Skin of body (tissue), 3 donors: ENCODE measurements at places on chromosomes 11 and 22. TPM values are rescaled to one million over a fixed set of nuclear protein-coding genes. Genes with fewer than 3 reads are reported as not detected.

Gene OR8D1
- total RNA-seq: not detected

GRCh38 chr11:66228521-66228920 lies 39.9 kb upstream of the RAB1B start:
- peak; percentile 2 for DNase-seq

DNA sequence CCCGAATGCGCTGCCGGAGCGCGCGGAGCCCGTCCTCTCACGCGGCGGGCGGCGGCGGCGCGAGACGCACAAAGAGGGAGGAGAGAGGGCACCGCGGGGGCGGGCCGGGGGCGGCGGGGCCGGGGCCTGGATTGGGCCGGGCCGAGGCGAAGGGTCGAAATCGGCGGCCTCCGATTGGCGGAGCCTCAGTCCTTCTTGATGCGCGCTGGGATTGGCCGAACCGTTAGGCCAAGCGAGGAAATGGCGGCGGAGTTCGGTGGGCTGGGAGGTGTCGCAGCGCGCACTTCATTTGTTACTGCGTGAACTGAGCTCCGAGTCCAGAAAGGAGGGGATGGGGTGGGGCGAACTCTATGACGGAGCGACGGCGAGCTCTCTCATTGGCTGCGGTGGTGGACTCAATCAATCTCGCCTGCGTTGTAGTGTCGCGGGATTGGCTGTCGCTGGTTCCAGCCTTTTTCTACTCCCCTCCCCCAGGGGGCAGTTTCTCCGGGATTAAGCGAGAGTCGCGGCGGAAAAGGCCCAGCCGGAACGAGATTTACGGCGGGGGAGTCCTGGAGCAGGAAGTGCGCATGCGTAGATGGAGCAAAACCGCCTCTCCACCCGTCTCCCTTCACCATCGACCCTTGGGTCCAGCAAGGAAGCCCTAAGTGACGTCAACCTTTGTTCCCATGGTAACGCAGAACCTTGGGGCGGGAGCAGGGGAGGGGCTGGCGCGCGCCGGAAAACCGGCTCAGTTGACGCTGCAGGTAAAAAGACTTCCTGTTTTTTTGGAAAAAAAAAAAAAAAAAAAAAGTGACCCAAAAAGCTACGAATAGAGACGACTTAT lies at the start of gene SF1:
Gene SF1, minus strand, starts transcription at position 70 of the 826 bp plus-strand sequence. CDS start 150 bp downstream, outside the sequence.
- DNase-seq: peak; percentile 100

Gene CCDC188
- 1.2 TPM for total RNA-seq

- no peak for DNase-seq
Measured at GRCh38 chr11:111379602-111380136, 594 bp upstream of the POU2AF1 start.

- no peak for DNase-seq
Measured at GRCh38 chr11:14618060-14618459, 25.5 kb upstream of the PDE3B start.

GRCh38 chr11:126700768-126701519 lies 299.6 kb downstream of the KIRREL3 start:
- DNase-seq: peak; percentile 63

- DNase-seq: no peak
Measured at GRCh38 chr22:38751066-38751421, 4.8 kb downstream of the SUN2 start.

DNA sequence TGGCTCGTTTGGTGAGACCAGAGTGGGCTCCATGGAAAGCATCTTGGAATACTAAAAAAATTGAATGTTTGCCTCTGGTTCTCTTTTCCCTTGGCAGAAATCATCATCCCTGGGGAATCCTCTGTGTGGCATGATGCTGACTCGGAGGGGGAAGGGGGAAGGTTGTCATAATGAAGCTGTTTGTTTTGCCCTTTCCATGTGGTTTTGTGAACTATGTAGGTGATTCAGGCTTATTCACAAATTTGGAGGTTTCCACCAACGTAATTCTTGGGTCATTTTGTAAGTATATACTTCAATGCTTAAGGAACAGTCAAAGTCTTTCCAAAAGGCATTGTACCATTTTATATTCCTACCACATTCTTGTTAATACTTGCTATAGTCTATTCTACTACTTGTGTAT lies 754.0 kb upstream of the FAT3 start:
- no peak for DNase-seq

DNA sequence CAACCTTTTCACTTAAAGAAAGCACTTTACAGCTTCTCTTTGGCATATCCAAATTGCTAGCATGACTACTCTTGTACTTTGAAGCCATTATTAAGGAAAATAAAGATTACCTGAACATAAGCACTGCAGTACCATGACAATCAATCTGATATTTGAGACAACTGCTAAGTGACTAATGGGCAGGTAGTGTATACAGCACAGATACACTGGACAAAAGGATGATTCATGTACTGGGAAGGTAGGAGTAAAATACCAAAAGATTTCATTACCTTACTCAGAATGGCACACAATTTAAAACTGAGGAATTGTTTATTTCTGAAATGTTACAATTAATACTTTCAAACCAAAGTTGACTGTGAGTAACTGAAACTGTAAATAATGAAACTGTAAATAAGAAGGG lies 1054.3 kb upstream of the TENM4 start:
- DNase-seq: no peak

DNA sequence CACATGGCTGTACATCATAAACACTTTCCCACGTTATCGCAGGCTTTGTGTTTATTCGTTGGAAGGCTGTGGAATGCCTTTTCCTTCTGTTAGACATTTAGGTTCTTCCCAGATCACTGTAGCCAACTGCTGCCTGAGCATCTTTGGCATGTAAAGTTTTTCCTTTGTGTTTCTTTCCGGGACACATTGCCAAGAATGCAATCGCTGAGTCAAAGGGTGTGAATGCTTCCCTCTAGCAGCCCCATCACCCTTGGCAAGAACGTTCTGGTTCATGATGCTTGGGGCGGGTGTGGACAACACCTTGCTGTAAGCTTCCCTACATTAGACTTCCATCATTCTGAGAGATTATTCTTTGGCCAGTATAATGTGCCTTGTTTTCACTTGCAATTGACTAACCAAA lies 136.2 kb downstream of the OSBP2 start:
- no peak for DNase-seq

GRCh38 chr11:96199563-96200025 lies 143.4 kb downstream of the MAML2 start:
- peak; percentile 78 for DNase-seq

- DNase-seq: no peak
Measured at GRCh38 chr22:23910496-23911190, 16.5 kb downstream of the MIF start.

Gene SEPTIN3
- 1.9 TPM for total RNA-seq

Gene SLC22A8
- not detected for total RNA-seq

Gene TRIM29
- 206 TPM for total RNA-seq

- DNase-seq: no peak
Measured at GRCh38 chr11:68750195-68751003, 921 bp downstream of the TESMIN start.

GRCh38 chr11:68181719-68182451 lies 31.2 kb downstream of the KMT5B start:
- no peak for DNase-seq

- DNase-seq: no peak
Measured at GRCh38 chr11:64694821-64695365, 28.1 kb downstream of the NRXN2 start.

Gene RFPL2
- not detected for total RNA-seq

- no peak for DNase-seq
Measured at GRCh38 chr11:119167933-119168332, 592 bp upstream of the NLRX1 start.

Gene KRTAP5-2
- 3.1 TPM for total RNA-seq

- DNase-seq: no peak
Measured at GRCh38 chr11:4496557-4497248, 14.3 kb downstream of the OR52K1 start.

DNA sequence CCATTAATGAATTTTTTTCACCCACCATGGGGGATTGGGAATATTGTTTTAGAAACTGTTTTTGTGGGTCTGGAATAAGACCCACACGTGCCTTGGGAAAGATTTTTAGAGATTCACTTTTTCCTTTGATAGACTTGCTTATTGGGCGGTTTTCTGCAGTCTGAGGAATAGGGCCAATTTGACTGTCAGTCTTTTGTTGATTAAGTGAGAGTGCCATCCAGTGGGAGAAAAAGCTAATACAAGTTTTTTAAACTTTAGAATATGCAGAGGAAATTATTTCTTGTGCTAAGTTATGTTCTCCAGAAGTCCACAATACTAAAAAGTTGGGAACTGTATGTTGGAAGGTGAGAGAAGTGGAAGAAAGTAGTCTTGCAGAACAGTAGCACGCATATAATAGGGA lies 56.1 kb downstream of the PRMT3 start:
- DNase-seq: no peak

- no peak for DNase-seq
Measured at GRCh38 chr11:111845276-111846028, 25.9 kb downstream of the ALG9 start.

Gene SORL1
- total RNA-seq: 25.3 TPM

Gene DDX10
- 23.8 TPM for total RNA-seq

- no peak for DNase-seq
Measured at GRCh38 chr11:92929653-92930052, 39.8 kb upstream of the MTNR1B start.

Gene P2RY2
- total RNA-seq: 3.1 TPM

DNA sequence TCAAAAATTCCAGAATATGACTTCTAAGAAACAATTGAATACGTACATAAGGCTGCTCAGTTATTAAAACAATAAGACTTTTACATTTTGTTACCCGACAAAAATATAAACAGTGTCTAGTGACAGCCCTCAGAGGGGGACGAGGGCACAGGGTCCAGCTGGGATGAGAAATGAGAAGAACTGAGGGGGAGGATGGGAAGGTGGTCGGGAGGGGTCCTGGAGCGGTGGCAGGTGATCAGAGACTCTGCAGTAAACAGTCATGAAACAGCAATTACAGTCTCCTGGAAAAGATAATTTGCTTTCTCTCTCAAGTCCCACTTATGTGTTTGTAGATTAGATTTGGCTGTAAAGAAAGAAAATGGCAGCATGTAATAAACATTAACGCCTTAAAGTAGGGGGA lies 56.0 kb downstream of the PACSIN2 start:
- no peak for DNase-seq

Gene C22orf42
- total RNA-seq: not detected

GRCh38 chr11:70145071-70145470 lies 58.0 kb upstream of the FADD start:
- DNase-seq: no peak

GRCh38 chr11:80155412-80156017 lies 714.7 kb upstream of the TENM4 start:
- DNase-seq: no peak

Gene HOATZ
- total RNA-seq: not detected

DNA sequence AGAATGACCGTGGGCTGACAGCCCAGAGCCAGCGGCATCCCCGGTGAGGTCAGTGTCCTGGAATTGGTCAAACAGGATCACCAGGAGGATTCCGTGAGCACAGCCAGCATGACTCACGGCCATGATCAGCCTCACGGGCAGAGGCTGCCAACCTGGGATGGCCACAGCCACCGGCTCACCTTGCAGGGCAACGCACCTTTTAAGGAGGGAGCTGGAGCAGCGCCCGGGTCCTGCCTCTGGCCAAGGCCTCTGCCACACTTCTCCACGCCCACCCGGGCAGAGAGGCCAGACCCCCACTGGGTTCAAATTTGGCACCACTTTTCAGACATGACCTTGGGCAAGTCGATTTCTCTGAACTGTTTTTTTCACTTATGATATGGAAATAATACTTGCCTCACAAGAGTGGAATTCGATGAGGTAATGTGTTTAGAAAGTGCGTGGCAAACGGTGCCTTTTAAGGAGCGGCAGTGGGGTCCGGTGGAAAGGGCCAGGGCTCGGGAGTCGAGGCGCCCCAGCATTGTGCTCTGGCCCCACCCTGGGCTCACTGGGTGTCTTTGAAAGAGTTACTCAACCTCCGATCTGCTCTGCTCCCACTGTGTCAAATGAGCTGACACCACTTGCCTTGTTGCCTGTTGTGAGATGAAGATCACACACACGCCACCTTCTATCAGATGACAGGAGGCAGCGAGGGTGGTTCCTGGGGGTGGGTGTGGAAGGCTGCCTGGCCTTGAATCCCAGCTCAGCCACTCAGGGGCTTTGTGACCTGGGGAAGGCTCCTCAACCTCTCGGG lies 16.0 kb downstream of the TXN2 start:
- DNase-seq: no peak

Gene SLC17A6
- 0.10 TPM for total RNA-seq

DNA sequence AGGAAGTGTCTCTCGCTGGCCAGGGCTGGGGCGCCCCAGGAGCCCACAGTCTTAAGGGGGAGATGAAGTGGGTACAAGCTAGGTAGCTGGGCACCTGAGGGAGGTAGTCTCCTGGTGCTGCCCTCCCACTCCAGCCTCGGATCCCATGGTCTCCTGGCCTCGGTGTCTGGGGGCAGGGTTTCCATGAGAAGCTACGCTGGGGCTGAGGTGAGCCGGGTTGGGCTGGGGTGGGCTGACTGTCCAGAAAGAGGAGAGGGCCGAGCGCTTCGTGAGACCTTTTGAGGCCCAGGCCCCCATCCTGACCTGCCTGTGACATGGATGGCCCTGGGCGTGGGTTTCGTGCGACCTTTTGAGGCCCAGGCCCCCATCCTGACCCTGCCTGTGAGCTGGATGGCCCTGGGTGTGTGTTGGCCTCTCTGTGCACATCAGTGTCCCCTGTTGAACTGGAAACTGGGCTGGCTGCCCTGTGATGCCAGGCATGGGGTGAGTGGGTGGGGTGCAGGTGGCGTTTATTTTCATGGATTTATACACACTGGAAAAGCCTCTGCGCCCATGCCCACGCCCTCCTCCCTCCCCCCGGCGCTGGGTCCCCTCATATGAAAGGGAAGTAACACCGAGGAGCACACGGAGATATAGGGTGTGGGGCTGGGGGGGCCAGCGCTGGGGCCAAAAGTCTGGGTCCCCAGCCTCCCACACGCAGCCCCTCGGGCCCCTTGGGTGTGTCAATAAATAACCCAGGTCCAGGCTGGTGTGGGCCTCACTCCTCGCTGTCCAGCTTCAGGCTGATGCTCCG lies 8.6 kb downstream of the AIP start:
- no peak for DNase-seq

Gene SART1
- total RNA-seq: 38.0 TPM

- DNase-seq: no peak
Measured at GRCh38 chr11:131737357-131737756, 366.9 kb downstream of the NTM start.

Gene OR5M10
- total RNA-seq: not detected

GRCh38 chr11:107769189-107769588 lies 57.3 kb upstream of the SLN start:
- no peak for DNase-seq

DNA sequence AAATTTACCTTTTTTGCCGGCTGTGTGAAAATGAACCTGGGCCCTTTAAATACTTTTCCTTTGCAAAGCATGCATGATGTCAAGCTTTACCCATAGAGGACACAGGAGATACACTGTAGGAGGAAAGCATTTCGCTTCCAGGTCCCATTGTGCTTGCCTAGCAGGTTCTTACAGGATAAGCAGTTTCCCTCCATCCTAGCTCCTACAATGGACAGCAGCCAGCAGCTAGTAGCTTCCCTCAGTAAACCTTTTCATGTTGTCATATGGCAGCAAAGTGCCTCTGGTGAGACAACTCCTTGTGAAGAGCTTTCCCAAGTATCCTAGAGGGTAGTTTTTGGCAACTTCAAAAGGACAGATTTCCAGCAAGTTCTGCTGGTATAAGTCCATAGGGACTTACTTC lies 78.4 kb downstream of the RBFOX2 start:
- no peak for DNase-seq
